ENCODE measurements at places on chromosomes 16 and 17.
A peak's percentile ranks its signal among the peaks of the same experiment; 100 is the strongest.

- no peak for DNase-seq
Observed at GRCh38 chr17:14545156-14545906, 244.4 kb downstream of the HS3ST3B1 start.

DNA sequence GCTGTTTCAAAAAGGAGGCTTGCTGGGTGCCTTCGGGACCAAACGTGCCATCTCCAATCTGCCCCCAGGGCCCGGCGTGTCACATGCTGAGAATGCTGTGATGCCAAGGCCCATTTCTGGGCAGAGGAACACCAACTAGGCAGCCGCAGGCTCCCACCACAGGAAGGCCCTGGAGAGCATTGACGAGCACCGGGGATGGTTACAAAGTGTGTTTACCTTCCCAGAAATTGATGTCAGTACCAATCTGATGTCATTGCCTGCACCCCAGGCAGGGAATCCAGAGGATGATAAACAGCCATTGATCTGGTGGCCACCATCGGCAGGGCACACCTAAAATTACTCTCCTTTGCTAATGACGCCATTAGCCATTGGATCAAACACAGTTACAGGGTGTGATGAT is 418.1 kb upstream of the CDH5 start:
- no peak for DNase-seq

DNA sequence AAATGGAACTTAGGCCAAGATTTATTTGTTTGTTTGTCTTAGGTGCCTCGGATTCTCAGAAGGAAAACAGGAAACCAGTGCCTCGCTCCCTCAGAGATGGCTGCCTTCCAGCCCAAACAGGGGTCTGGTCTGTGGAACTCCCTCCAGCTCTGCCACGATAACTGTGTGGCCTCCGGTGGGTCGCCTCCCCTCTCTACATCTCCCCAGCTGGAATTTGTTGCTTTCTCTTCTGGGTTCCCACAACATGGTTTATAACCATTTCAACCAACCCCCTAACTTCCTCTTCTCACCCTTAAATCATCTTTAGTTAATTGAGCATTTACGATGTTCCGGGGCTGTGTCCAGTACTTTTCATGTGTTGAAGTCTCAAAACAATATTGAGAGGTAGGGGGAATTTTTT is 30.9 kb upstream of the PLLP start:
- DNase-seq, result no peak

- DNase-seq, result no peak
Observed at GRCh38 chr17:3510090-3510489, 34.3 kb downstream of the ASPA start.

GRCh38 chr16:4407543-4408322 is 8.7 kb downstream of the CORO7 start:
- no peak for DNase-seq

- DNase-seq, result no peak
Observed at GRCh38 chr16:27950206-27950887, 113.2 kb downstream of the GSG1L start.

DNA sequence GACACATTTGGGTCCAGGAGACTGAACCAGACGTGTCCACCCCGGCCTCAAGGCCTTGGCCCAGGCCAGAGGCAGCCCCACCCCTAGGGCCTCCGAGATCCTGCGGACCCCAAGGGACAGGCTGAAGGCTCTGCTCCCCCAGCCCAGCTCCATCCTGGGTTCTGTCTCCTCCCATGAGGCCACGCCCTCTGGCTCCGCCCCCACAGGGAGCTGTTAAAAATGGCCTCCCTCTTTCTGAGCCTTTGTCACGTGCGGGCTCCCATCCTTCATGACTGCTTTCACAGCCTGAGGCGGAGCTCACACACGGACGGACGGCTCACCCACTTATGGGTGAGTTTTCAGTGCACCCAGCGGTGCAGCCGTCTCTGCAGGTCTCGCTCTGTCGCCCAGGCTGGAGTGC is 6.5 kb upstream of the CACNA1H start:
- no peak for DNase-seq

GRCh38 chr16:70737377-70738082 is 51.7 kb upstream of the MTSS2 start:
- peak; percentile 89 for DNase-seq

DNA sequence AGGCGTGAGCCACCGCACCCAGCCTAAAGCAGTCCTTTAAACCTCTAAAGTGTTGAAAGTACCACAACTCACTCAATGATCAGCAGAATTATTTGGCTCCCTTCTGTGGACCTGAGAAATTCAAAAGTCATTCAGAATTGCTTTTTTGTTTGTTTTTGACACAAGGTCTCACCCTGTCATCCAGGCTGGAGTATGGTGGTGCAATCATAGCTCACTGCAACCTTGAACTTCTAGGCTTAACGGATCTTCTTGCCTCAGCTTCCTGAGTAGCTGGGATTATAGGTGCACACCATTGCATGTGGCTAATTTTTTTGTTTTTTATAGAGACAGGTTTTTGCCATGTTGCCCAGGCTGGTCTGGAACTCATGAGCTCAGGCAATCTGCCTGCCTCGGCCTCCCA is 44.3 kb downstream of the TRAF4 start:
- no peak for DNase-seq

DNA sequence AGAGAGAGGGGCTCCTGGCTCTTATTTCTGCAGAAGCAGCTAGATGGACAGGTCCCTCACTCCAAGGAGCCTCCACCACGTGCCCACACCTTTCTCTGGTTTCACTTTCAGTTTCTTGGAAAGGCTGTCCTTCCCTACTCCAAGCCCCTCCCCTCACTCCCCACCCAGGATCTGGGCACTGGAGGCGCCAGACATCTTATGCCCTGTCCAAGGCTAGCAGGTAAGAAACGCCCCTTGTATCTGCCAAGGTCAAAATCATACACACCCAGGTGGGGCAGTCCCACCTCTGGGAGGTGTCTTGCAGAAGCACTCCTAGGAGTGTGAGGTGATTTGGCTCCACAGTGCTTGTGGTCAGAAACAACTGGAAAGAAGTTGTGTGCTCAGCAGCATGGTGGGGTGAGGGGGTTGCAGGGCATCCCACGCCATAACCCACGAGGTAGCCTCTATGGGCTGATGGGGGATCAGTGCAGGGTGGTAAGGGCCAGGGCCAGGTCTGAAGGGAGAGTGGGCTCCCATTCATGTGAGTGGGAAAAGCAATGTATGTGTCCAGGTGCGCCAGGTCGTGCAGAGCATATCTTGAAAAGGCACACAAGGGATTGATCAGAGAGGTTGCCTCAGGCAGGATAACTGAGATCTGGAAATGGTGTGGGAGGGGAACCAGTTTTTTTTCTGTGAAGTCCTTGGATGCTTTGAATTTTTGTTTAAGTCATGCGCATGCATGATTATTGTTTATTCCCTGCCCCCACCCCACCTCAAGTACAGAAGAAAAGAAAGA is 31.8 kb upstream of the PRM1 start:
- DNase-seq, result peak; percentile 42

- DNase-seq, result no peak
Observed at GRCh38 chr17:80692931-80693467, 148.4 kb downstream of the RPTOR start.

DNA sequence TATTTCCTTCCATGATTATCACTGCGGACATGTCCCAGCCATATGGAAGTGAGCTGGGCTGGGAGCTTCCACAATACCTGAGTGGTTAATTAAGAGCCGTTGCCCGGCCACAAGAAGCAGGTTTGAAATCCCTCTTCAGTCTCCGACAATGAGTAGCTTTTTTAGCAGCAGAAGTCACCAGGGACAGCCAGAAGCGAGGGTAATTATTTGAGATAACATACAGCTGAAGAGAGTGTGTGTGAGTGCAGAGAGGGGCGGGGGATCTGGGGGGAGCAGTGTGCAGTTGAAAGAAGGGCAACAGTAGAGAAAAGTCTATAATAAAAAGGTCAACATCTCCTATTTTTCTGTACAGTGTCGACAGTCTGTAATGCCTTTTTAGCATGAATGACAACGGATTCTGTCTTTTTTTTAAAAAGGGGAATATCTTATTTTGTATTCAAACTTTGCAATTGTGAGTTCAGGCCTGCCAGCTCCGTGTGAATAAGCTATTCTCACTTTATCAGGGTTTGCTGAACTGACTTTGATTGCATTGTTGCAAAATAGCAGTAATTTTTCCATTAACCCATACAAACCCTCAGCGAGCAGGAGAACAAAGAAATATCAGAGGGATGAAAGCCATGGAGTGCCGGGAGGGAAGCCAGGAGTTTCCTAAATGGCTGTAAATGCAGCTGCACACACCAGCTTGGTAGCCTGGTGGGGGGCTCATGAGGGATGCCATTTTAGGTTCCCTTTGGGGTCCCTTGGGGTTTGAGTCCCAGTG is 220.3 kb upstream of the IRX3 start:
- no peak for DNase-seq

- no peak for DNase-seq
Observed at GRCh38 chr17:27390540-27390939, 65.7 kb upstream of the KSR1 start.

- no peak for DNase-seq
Observed at GRCh38 chr16:82311528-82311927, 141.5 kb upstream of the MPHOSPH6 start.

DNA sequence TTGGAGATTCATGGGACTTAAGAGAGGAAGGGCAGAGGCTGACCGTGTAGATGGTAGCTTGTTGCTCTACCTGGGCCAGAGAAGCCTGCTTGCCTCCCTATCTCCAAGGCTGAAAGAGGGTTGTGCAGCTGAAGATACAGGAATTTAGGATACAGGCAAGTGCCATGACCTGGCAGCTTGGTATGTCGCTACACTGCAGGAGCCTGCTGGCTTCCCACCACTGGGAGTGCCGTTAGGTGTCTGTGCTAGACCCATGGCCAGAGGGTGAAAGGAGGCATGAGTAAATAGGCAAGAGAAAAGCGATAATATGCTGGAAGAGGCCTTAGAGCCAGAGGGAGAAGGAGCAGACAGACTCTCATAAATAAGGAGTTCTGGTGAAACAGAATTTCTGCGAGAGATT is 10.6 kb downstream of the NAA60 start:
- no peak for DNase-seq

GRCh38 chr17:46944931-46945330 is 22.0 kb downstream of the GOSR2 start:
- no peak for DNase-seq

GRCh38 chr17:34651402-34651811 is 72.0 kb downstream of the TMEM132E start:
- DNase-seq, result no peak

- no peak for DNase-seq
Observed at GRCh38 chr17:77182205-77183172, 41.7 kb downstream of the SEC14L1 start.

GRCh38 chr16:24234737-24235136 is 21.4 kb upstream of the CACNG3 start:
- no peak for DNase-seq

GRCh38 chr16:59597269-59597668 is 863.2 kb upstream of the GOT2 start:
- DNase-seq, result no peak

DNA sequence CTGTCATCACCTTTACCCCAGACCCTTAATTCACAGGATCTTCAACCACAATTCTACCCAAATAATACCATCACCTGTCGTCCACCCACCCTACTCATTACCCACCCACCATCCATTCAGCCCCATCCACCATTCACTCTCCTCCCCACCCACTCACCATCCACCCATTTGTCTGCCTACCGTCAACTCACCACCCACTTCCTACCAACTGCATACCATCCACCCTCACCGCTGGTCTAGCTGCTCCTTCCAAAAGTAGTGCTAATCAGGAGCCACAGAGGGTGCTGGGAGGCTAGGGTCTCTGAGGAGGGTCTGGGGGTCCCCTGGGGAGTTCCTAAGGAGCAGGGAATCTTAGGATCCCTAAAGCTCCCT is 12.0 kb upstream of the IGFBP4 start:
- DNase-seq, result no peak

- no peak for DNase-seq
Observed at GRCh38 chr16:83552228-83552627, 255.6 kb upstream of the HSBP1 start.

GRCh38 chr16:15418206-15418605 is 16.2 kb upstream of the BMERB1 start:
- no peak for DNase-seq

DNA sequence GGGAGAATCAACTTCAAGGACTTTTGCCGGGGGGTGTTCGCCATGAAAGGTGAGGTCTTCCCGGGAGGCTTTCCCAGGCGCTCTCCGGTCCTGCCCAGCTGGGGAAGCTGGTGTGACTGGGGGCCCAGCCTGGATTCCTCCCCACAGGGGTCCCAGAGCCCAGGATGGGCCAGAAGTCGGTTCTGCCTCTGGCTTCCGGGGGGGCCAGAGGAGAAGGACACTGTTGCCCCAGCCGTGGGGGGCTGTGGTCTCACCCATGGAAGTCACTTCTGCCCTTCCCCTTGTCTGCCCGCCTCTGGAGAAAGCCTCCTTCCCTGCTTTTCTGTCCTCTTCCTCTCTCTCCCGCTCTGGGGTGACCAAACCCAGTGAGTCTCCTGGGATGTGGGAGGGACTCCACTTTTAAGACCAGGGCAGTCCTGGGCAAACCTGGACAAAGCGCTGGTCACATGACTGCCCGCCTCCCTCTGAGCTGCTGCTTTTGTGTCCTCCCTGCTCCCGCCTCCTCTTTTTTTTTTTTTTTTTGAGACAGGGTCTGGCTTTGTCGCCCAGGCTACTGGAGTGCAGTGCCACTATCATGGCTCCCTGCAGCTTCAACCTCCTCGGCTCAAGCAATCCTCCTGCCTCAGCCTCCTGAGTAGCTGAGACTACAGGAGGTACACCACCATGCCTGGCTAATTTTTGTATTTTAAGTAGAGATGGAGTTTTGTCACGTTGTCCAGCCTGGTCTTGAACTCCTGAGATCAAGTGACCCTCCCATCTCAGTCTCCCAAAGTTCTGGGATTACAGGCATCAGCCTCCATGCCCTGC is 40.6 kb downstream of the RAB11FIP4 start:
- DNase-seq, result no peak

DNA sequence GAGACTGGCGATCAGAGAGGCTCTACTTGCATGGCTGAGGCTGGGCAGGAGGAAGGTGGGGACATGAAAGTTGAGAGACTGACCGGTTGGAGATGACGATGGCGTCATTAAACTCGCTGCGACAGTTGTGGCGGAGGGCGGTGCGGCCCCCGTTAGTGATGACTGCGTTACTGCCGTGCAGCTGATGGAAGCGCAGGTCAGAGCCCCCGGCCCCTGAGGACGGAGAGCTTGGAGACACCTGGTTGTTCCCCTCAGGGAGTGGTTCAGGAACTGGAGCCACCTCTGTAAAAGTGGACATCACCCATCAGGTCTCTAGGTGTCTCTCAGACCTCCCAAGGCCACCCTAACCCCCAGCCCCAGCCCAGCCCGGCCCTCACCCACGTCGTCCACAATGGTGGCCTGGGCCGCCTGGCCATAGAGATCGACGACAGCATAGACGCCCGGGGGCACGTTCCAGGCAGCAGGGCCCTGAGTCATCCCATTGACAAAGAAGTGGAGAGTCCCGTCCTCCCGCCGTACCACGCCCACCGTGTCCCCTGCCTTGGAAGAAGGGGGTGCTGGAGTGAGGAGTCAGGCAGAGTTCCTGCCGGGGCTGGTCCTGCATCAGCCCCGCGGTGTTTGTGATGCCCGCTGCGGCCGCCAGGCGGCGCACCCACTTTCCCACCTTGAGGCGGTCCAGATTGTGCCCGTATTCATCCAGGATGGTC is 5.3 kb downstream of the NEURL4 start:
- DNase-seq, result peak; percentile 61

DNA sequence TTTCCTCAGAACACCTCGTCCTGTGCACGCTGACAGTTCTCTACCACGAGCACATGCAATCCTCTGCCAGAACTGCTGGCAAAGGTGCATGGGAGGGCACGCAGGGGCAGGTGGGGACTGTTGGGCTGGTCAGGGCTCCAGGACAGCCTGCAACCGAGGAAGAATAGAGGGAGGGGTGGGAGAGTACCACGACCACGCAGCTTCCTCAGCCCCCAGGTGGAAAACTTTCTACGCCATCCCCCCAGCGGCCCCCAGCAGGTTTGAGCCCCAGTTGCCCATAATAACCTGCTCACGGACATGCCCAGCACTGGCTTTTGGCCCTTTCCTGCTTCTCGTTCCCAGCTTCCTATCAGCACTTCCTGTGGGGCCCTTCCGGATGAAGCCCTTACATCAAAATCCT is 199.3 kb downstream of the C16orf95 start:
- no peak for DNase-seq
